Thoracic aorta (tissue), 2 donors: ENCODE measurements at places on chromosomes 1 and 21. TPM values are rescaled to one million over a fixed set of nuclear protein-coding genes. Genes with fewer than 3 reads are reported as not detected.
A peak's percentile ranks its signal among the peaks of the same experiment; 100 is the strongest.

DNA sequence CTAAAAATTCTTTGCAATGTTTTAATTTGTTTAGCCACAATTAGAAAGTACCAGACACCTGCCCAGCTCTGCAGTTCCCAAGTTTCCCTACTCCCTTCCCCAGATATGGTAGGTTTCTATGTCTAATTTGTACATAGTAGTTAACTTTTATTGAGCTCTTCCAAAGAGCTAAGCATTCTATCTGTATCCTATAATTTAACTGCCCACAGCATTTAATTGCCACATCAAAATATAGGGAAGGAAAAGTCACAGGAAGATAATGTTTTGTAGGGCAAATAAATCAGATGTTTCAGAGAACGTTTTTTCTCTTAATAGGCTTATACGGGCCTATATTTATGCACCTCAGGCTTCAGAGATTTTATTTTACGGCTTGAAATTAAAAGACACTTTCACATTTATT, 15.7 kb upstream of the FMO3 start:
- H3K36me3 ChIP-seq: no peaks in the 10 kb centered on the region
- no peak overlapping the region for H3K27ac ChIP-seq
- H3K4me3 ChIP-seq: no peak overlapping the region

GRCh38 chr1:185595835-185596667, 138.1 kb upstream of the HMCN1 start:
- peaks cover 11% of the 10 kb centered on the region for H3K4me1 ChIP-seq
- no peaks in the 10 kb centered on the region for H3K36me3 ChIP-seq
- H3K27ac ChIP-seq: no peak overlapping the region
- DNase-seq: no peak

DNA sequence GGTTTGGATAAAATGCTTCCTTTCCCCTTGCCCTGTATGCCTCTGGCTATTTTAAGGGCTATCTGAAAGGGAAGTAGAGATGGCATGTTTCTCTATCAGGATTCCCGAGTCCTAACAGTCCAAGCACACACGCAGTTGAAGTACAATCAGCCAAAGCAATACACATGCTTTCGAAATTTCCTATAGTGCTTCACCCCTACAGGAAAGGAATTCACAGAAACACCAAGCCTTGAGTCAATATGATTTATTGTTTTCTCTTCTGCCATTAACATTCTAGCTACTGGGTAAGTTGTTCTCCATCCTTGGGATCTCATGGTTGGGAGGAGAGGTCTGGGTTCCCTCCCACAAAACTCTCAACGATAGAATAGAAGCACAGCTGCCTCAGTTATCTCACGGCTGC, 8.7 kb downstream of the ITLN1 start:
- DNase-seq: no peak
- no peaks in the 10 kb centered on the region for H3K4me1 ChIP-seq
- H3K4me3 ChIP-seq: no peak overlapping the region
- H3K27ac ChIP-seq: no peak overlapping the region

DNA sequence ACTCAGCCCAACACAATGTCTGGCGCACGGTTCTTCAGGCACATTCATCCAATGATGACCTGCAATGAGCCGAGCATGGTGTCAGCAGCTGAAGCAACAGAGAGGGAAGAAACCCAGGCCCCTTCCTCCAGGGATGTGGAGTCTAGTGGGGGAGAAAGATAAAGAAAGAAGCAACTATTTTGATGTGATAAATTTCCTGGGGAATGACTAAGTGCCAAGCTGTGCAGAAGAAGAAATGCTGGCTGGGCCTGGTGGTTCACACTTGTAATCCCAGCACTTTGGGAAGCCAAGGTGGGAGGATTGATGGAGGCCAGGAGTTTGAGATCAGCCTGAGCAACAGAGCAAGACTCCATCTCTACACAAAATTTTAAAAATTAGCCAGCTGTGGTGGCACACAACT, 561.8 kb downstream of the KIF26B start:
- no peaks in the 10 kb centered on the region for H3K4me1 ChIP-seq
- no peak overlapping the region for H3K27ac ChIP-seq
- no peak overlapping the region for H3K4me3 ChIP-seq
- DNase-seq: no peak
- no peaks in the 10 kb centered on the region for H3K36me3 ChIP-seq
- H3K27me3 ChIP-seq: no peaks in the 10 kb centered on the region

DNA sequence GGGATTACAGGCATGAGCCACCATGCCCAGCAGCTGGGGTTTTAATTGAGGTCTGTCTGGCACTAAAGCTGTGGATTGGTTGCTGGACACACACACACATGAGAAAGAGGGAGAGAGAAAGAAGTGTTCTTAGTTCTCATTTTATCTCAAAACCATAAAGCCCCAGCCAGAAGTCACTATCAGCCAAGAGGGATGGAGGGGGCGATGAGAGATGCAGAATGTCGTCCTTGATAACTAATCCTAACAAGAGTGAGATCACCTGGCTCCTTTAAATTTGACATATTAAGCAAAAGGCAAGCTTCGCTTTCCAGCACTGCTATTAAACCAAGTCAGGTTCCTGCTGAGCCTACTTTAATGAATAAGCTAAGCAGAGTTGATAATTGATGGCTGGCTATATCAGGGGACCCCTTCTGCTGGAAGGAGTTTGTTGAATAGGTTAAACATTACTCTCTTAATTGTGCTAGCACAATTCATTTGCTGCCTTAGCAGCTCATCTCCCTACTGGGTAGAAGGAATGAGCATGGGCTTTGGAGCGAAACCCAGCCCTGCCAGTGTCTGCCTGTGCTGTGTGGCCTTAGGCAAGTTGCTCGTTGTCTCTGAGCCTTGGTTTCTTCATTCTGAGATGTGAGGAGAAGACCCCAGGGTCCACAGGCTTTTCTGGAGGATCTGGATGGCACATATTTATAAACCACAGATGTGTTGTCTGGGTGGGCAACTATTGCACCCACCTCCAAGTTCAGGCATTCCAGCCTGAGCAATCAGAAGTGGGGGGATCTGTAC, 50.8 kb downstream of the ALPL start:
- DNase-seq: no peak
- no peak overlapping the region for H3K4me3 ChIP-seq
- H3K4me1 ChIP-seq: no peaks in the 10 kb centered on the region
- no peak overlapping the region for H3K27ac ChIP-seq

GRCh38 chr1:22935433-22935832, 37.2 kb downstream of the LACTBL1 start:
- no peaks in the 10 kb centered on the region for H3K36me3 ChIP-seq
- no peak overlapping the region for H3K4me3 ChIP-seq
- no peak overlapping the region for H3K27ac ChIP-seq
- H3K27me3 ChIP-seq: no peaks in the 10 kb centered on the region
- DNase-seq: no peak

DNA sequence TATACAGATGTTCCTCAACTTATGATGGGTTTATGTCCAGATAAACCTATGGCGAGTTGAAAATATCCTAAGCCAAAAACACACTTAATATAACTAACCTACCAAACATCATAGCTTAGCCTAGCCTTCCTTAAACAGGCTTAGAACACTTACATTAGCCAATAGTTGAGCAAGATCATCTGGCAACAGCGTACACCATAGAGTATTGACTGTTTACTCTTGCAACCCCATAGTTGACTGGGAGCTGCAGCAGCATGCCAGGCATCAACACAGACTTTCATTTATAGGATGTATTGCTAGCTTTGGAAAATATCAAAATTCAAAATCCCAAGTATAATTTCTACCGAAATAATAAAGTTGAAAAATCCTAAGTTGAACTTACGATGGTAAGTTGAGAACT, 5.5 kb upstream of the LCE2D start:
- DNase-seq: no peak
- peaks cover 4% of the 10 kb centered on the region for H3K4me1 ChIP-seq
- no peak overlapping the region for H3K4me3 ChIP-seq
- H3K27ac ChIP-seq: no peak overlapping the region

GRCh38 chr1:20089328-20090077, 19.5 kb downstream of the PLA2G5 start:
- no peak for DNase-seq
- no peaks in the 10 kb centered on the region for H3K4me1 ChIP-seq
- no peak overlapping the region for H3K4me3 ChIP-seq
- H3K27ac ChIP-seq: no peak overlapping the region
- H3K27me3 ChIP-seq: no peaks in the 10 kb centered on the region

GRCh38 chr1:40929155-40929554, 50.3 kb upstream of the CTPS1 start:
- no peaks in the 10 kb centered on the region for H3K36me3 ChIP-seq
- no peak overlapping the region for H3K4me3 ChIP-seq
- no peaks in the 10 kb centered on the region for H3K4me1 ChIP-seq
- H3K27ac ChIP-seq: no peak overlapping the region

DNA sequence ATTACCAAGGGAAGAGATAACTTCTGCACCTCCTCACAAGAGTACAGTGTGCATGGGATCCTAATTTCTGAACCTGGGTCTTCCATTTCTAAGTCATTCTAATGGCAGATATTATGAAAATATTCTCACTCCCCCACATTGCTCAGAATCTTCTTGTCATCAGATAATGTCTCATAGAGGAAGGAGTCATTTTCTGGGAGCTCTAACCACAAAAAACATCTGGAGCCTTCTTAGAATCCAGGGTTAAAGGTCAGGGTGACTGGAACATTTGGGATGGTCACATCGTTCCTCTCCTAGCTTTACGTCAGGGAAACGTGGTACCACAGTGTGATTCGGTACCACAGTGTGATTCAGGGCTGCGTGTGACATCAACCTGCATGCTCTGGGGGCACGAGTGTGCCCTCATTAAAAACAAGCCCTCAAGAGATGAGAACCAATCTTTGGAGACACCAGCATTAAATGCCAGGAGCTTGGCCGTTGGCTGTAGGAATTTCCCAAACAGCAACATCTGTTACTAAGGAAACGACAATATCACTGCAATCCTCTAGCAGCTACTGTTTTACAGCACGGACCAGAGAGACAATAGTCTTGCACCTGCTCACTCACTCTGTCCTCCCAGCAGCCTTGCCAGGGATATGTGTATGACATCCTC, 179.1 kb downstream of the PSMG1 start:
- no peaks in the 10 kb centered on the region for H3K27me3 ChIP-seq
- peaks cover 54% of the 10 kb centered on the region for H3K4me1 ChIP-seq
- no peaks in the 10 kb centered on the region for H3K36me3 ChIP-seq
- H3K27ac ChIP-seq: peak overlapping the region; percentile 82
- peak; percentile 56 for DNase-seq
- H3K4me3 ChIP-seq: no peak overlapping the region

DNA sequence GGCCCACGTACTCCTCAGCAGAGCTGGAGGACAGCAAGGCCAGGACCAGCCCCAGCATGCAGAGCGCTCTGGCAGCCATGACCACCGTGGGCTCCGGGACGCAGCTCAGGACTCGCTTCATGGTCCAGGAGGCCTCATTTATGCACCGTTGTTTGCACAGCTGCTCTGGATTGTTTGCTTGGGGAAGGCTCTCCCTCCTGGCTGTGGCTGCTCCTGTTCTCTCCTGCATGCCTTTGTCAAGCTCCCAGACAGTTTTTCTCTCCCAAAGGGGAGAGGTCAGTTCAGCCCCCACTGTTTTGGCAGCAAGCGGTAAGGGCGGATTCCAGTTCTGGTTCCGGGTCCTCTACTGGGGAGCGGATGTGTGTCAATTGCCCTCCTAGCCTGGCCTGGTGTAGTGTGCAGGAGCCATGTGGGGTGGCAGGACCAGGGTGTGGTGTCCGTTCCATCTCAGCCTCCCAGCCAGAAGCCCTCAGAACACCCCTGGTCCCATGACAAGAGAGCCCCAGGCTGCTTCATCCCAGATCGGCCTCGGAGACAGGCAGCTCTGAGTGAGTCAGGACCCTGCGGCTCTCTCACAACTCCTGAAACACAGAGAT, at the start of gene TFF3:
Gene TFF3 (minus strand): TSS at position 114 of the 596 bp plus-strand sequence. CDS start 35 bp downstream, at position 79.
- no peaks in the 10 kb centered on the region for H3K4me1 ChIP-seq
- H3K27ac ChIP-seq: no peak within 1 kb of the TSS
- H3K36me3 ChIP-seq: no peaks in the 10 kb centered on the region
- DNase-seq: no peak
- H3K27me3 ChIP-seq: no peaks in the 10 kb centered on the region

- no peak overlapping the region for H3K27ac ChIP-seq
- no peak overlapping the region for H3K4me3 ChIP-seq
- H3K27me3 ChIP-seq: no peaks in the 10 kb centered on the region
- H3K4me1 ChIP-seq: peaks cover 2% of the 10 kb centered on the region
- DNase-seq: no peak
Observed at GRCh38 chr1:20640183-20640597, 6.9 kb downstream of the PINK1 start.

- no peaks in the 10 kb centered on the region for H3K27me3 ChIP-seq
- H3K4me3 ChIP-seq: no peak overlapping the region
- H3K27ac ChIP-seq: no peak overlapping the region
- no peak for DNase-seq
Observed at GRCh38 chr21:36806103-36806502, 107.2 kb downstream of the SIM2 start.

- peaks cover 69% of the 10 kb centered on the region for H3K4me1 ChIP-seq
- H3K27me3 ChIP-seq: no peaks in the 10 kb centered on the region
- peak overlapping the region; percentile 86 for H3K4me3 ChIP-seq
- H3K27ac ChIP-seq: peak overlapping the region; percentile 91
Observed at GRCh38 chr1:201739492-201740085, 89.4 kb upstream of the IPO9 start.

DNA sequence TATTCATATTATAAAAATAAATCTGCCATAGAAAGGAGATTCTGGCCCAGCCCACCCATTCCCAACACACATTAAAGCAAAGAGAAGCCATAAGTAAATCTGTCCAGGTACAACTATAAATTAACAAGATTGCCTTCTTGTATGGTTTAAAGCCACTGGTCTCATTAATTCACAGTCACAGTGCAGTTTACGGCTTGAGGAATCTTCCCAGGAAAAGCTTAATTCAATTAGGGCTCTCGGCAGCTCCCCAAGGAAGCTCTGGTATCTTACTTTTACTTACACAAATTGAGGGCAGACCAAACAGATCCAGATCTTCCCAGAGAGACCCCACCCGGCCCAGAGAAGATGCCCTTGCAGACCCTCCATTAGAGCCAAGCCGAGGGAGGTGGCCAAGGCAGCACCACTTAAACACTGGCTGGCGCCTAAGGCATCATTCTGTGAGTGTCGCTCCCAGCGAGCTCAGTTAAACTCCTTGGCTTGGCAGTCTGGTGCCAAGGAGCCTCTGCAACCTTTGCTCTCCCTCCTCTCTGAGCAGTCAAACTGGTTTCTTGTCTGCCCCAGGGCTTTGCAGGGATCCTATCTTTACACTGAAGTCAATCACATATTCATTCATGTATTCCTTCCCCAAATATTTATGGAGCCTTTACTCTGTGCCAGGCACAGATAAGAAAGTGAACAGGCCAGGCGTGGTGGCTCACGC, 10.7 kb downstream of the SLC9A1 start:
- no peak overlapping the region for H3K4me3 ChIP-seq
- DNase-seq: no peak
- peaks cover 20% of the 10 kb centered on the region for H3K4me1 ChIP-seq
- peak overlapping the region; percentile 35 for H3K27ac ChIP-seq

Gene OR2T2
- total RNA-seq: not detected

Gene PGBD2
- total RNA-seq: 6.5 TPM

Gene SLC6A9
- total RNA-seq: 26.8 TPM

Gene NPPB
- total RNA-seq: not detected

Gene BLACAT1
- total RNA-seq: not detected

Gene ECM1
- total RNA-seq: 22.8 TPM

Gene PDE4DIP
- total RNA-seq: 254 TPM

Gene CFHR4
- total RNA-seq: not detected

Gene GON4L
- total RNA-seq: 83.2 TPM

Gene SLC5A9
- not detected for total RNA-seq

Gene SLC9C2
- not detected for total RNA-seq

Gene TMEM69
- 6.8 TPM for total RNA-seq

Gene KANK4
- not detected for total RNA-seq
